Fibroblast of skin of scalp (primary cell): ENCODE measurements at places on chromosomes 2 and 18.

DNA sequence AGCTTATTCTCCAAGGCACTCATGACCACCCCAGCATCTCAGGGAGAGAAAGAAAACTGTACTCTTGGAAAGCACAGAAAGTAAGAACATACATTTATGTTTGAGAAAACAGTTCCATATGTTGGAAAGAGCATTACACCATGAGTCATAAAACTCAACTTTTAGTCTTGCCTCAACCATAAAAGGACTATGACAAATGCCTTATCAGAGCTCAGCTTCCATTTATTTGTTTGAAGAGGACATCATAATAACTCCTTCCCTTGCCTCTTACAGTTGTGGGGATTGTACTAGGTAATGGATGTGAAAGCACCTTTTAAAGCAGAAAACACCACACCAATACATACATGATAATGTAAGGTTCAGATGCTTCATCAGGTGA, 370.8 kb downstream of the LNPK start:
- DNase-seq = peak; percentile 33

- no peak for DNase-seq
Measured at GRCh38 chr2:224884188-224884587, 158.1 kb downstream of the DOCK10 start.

DNA sequence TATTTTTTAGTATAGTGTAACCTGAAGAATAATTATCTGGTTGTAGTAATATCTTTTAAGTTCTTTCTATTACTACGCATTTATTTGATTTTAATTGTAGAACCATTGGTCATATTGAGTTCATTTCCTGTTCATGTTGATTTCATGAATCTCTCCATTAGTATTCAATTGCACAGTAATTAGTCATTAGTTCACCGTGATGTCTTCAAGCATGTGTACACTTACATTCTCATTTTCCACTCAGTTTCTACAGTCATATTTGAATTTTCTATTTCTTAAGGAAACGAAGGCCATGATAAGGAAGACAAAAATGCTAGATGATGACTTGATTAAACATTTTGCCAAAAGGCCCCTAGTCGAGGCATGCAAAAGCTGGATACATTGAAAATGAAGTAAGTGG, 333.7 kb upstream of the FANCL start:
- DNase-seq = no peak

- DNase-seq = peak; percentile 89
Measured at GRCh38 chr2:69154106-69154505, 141.1 kb downstream of the ANTXR1 start.

GRCh38 chr18:44836263-44836662, 155.6 kb downstream of the SETBP1 start:
- DNase-seq = no peak

GRCh38 chr2:62939735-62940491, 110.7 kb upstream of the OTX1 start:
- peak; percentile 82 for DNase-seq

- DNase-seq = no peak
Measured at GRCh38 chr2:180952082-180952481, 28.3 kb upstream of the UBE2E3 start.

DNA sequence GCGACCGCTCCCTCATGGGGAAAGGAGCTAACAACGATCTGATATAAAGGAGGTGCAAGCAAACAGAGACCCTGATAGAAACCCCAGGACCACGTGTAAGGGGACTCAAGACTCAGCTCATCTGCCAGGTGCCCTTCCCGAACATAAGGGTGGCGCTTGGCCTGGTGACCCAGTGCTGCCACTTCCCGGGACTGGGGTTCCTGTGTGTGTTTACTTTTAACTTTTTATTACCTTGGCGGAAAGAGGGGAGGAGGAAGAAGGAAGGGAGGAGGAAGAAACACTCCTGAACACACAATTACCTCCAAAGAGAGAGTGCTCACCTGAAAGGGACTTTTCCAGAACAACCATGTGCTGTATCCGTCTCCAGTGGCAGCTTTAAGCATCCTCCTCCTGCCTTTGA, 56.5 kb upstream of the EDAR start:
- DNase-seq = no peak

DNA sequence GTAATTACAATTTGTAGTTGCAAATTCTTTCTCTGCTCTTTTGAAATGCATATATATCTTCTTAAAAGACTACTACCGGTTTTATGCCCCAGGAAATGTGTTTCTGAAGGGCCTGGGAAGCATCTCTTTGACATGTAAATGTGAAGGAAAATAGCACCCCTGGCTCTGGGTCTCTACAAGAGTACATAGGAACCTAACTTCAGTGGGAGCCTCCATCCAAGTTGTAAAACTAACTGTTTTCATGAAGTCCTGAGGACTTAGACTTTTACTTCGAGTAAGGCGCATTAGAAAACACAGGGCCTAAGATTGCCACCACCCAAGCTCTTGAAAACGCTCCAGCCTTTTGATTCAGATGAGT, 99.4 kb downstream of the CBLN2 start:
- no peak for DNase-seq

GRCh38 chr18:46675112-46675511, 18.1 kb upstream of the LOXHD1 start:
- DNase-seq = no peak

DNA sequence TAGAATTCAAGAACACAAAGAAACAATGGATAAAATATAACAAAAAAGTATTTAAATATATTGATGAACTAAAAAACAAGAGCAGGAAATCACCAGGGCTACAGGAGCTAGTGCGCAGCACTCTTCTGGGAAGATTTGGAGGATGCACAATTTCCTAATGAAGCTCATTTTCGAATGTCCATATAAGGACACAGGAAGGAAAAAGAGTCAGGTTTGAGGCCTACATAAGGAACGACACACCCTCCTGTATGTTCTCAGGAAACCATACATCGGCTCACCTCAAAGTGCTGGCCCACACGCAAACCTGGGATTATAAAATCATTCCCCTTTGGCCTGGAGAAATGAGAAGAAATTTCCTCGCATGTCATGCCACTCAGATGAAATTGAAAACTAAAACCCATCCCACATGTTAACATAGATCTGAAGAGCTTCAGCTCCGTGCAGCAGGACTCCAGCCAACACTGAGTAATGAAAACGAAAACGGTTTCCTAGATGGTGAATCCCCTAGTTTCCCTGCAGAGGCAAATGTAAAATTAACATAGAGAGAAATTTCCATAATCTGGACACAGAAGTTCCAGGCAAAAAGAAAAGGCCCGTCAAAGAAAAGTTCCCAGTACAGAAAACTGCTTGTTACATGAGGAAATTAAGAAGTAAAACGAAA, 825.8 kb downstream of the SOCS6 start:
- no peak for DNase-seq

- DNase-seq = no peak
Measured at GRCh38 chr2:144500563-144500962, 19.4 kb downstream of the ZEB2 start.

GRCh38 chr2:98759338-98759737, 28.4 kb upstream of the MGAT4A start:
- DNase-seq = no peak

GRCh38 chr2:118177318-118177717, 89.0 kb downstream of the INSIG2 start:
- DNase-seq = no peak

- no peak for DNase-seq
Measured at GRCh38 chr18:45122506-45122905, 441.8 kb downstream of the SETBP1 start.

DNA sequence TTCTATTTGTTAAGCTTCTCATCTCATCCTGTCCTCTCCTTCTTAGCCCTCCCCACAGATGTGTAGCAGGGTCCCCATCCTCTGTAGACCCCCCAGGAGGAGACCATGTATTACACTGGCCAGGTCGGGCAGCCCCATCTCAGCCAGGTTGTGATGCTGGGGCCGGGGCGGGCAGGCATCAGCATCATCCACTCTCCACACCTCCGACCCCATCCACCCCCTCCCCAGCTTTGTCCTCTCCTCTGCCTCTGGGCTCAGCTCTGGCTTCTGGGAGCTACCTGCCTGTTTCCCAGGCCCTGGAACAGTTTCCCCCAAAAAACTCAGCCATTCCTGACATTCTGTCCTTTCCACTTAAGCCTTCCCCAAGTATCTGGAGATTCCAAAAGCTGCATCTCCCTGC, 49.2 kb downstream of the GBX2 start:
- no peak for DNase-seq

- DNase-seq = no peak
Measured at GRCh38 chr2:157320409-157320808, 5.2 kb downstream of the ERMN start.

DNA sequence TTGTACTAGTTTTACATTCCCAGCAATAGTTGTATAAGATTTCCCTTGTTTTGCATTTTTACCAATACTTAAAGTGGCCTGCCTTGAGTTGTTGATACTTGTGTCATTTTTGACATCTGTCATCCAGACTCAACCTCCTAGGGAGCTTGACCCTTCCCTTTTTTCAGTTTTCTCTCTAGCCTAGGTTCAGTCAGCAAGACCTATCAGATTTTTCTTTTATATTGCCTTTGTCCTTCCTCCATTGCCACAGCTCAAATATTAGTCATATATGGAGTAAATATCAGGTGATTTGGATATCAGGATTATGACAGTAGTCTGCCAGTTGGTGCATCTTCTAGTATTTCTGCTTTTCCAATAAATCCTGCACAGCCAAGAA, 13.4 kb downstream of the CENPO start:
- no peak for DNase-seq

- no peak for DNase-seq
Measured at GRCh38 chr2:178912416-178913048, 105.3 kb upstream of the TTN start.

DNA sequence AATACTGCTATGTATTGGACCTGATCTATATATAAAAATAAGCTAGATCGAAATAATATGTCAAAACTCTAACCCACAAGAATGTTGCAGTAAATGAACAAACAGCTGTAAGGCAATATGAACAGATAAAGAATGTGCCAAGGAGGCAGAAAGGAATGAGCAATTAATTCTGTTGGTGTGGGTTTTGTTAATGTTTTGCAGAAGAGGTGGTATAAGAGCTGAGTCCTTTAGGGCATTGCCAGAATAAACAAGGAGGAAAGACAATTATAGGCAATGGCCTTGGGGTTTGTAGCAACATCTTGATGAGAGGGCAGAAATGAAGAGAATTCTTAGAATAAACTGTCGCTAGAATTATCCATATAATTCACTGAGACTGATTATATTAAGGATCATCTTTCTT, 240.9 kb upstream of the GULP1 start:
- DNase-seq = peak; percentile 76

- DNase-seq = no peak
Measured at GRCh38 chr2:16784652-16785051, 119.0 kb upstream of the CYRIA start.

DNA sequence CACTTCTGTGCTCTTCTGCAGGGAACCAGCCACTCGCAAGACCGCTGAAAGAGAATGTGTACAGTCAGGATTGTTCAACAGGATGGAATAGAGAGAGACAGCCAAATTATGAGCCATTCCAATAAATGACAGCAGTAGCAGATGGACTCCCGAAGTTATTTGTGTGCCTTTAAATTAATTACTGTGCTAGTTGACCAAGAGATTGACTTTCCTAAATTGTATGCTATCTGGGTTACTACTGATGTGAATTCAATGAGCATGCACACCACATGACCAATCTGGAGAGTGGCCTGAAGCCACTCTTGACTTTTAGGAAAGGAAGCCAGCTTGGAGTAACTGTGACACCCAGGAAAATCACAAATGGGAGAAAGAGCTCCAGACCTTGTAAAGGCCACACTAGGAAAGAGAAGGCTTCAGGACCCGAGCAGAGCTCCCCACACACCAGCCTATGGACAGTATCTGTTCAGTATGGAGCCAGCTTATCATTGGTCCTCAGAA, 52.8 kb downstream of the CHMP3 start:
- DNase-seq = no peak

- DNase-seq = no peak
Measured at GRCh38 chr2:74536166-74536950, 6.6 kb downstream of the HTRA2 start.

GRCh38 chr2:225824748-225825449, 425.4 kb downstream of the NYAP2 start:
- DNase-seq = no peak

DNA sequence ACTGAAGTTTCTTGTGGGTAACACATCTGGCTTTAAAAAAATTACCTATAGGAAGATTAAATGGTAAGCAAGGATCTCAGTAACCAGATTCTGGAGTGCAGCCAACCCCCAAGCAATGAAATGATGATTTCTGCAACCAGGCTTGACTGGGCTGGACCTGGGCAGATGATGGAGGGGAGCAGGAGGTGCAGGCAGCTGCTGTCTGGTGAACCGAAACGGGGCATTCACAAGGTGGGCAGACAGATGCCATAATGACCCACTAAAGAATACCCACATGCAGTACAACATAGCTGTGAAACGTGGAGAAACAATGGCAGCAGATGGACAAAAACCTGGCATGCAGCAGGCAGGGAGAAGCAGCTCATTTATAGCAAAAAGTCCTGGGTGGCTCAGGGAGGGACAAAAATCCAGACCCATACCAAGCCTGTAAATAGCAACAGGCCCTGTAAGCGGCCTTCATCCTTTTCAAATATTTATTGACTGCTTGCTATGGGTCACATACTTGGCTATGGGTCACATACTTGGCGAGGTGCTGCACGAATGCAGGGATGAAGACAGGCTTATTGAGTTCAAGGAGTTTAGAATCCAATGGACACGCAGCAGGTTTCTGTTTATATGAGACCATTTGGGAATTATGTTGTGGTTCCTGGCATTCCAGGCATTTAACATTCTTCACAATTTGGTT, 244.7 kb downstream of the HRH4 start:
- peak; percentile 66 for DNase-seq

DNA sequence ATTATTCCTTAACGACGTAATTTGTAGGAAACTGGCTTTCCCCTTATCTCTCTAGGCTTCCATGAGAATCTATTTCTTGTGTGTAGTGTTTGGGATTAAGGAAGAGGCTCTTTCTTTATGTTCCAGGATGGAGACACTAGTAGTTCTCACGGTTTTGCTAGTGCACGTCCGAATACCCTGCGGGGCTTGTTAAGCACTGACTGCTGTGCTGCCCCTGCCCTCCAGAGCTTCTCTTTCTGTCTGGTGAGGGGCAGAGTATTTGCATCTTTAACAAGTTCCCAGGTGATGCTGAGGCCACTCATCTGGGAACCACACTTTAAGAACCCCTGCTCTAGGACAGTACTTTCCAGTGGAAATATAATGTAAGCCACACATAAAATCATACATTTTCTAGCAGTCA, 76.4 kb downstream of the SPATS2L start:
- no peak for DNase-seq

- no peak for DNase-seq
Measured at GRCh38 chr2:159214325-159214865, 72.1 kb downstream of the WDSUB1 start.

DNA sequence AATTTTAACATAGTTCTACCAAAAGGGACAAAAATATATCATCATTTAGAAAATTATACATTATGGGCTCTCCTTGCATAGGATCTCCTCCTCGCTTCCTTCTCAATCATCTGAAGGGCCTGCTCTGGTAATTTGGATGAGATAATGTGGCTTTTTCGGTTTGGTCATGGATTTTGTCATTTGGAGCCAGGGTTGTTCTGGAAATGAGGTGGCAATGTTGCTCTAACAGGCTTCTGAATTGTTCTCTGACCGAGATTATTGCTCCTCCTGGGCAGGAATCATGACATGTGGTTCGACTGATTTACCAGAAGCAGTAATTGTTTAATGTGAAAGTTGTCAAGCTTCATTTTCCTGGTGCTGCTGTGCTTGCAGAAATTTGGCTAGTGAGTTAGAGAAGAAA, 194.7 kb upstream of the ERBB4 start:
- no peak for DNase-seq
